ENCODE measurements at places on chromosomes 7 and 10.

GRCh38 chr7:139990571-139991268, 72.0 kb downstream of the PARP12 start:
- no peak for DNase-seq

DNA sequence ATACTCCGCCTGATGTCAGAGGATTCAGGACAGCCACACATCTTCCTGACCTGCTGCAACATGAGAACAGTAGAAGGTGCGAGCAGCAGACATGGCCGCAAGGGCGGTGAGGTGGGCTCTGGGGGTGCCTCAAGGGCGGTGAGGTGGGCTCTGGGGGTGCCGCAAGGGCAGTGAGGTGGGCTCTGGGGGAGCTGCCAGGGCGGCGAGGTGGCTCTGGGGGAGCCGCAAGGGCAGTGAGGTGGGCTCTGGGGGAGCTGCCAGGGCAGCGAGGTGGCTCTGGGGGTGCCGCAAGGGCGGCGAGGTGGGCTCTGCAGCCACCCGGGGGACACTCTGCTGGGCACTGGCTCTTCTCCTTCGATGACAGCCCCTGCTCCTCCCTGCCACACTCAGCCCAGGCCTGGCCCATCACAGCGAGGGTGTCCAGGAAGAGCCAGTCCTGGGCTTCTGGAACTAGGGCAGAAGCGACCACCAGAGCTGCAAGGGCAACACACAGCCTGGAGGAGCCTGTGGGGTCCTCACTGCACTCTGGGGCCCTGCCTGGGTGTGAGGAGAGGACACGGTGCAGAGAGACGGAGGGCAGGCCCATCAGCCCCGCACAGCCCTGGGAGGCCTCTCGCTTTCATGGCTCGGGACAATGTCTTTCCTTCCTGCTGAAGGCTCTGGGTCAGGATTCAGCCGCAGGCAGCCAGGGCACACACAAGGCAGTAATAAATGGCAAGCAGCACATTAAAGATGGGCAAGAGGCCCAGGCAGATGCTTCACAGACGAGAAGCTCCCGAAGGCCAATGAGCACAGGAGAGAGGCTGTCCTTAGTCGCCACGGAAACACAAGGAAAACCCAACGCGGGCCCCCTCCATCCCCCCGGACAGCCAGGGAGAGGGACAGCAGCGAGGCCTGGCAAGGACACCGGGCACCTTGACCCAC, 42.5 kb downstream of the STK32C start:
- no peak for DNase-seq

DNA sequence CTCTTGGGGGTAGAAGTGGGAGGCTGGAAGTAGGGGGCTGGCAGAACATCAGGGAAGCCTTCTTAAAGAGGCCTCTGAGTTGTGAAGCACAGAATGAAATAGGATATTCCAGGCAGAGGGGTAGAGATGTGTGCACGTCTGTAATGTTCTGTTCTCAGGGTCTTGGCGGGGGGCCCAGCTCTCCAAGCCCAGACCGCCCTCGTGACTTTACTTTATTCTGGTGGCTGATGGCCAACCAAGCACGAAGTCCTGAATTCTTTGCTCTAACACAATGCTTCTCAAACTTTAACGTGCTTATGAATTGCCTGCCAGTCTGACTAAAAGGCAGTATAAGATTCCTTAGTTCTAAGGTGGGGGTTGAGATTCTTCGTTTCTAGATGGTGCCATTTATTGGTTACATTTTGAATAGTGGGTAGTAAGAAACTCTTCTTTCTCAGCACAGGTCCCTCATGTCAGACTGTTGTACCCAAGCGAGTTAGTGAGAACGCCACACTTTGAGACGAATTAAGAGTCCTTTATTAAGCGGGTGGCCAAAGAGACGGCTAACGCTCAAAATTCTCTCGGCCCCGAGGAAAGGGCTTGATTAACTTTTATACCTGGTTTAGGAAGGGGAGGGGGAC, 8.2 kb downstream of the PRXL2A start:
- DNase-seq = no peak

GRCh38 chr7:123271231-123271630, 71.5 kb upstream of the SLC13A1 start:
- DNase-seq = no peak

DNA sequence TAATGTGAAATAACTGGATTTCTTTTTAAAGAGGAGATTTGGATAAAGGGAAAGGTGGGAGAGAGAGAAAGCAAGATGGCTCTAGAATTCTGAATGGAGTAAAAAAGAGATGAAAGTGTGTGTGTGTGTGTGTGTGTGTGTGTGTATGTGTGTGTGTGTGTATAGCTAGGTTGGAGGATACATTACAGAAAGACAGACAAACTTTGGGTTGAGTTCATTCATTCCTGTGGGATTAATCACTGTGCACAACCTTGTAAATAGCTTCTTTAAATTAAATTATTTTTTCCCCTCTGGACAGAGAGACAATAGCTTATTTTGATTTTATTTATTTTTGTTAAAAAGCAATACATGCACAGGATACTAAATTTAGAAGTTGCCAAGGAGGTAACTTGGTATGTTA, 7.5 kb downstream of the ASB4 start:
- no peak for DNase-seq

Measured in stimulated activated CD4-positive, alpha-beta T cell treated with anti-CD3 and anti-CD28 coated beads, Interleukin-2, amount 100 ng/mL, for 48 hours (primary cell).